ENCODE measurements at places on chromosomes 12 and 14. TPM values are rescaled to one million over a fixed set of nuclear protein-coding genes. Genes with fewer than 3 reads are reported as not detected.

DNA sequence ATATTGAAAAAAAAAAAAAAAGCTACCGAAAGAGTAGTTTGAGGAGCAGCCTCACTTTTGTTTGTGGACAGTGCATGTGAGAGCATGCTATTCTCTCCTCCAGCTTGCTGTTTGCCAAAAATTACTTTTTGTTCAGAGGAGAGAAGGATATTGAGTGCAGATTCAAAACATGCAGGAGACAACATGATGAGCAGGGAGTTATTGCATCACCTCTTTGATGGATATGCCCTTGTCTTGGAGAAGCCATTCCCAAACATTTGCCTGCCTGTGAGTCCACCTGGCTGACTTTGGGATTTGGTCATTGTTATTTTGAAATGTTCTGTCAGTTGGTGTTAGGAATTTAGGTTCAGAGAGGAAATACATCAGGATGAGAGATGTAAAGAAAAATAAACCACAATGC lies 2.4 kb downstream of the C12orf75 start:
- DNase-seq: no peak
- no peaks in the 10 kb centered on the region for H3K36me3 ChIP-seq
- H3K27ac ChIP-seq: no peak overlapping the region
- no peak overlapping the region for H3K4me3 ChIP-seq
- H3K27me3 ChIP-seq: no peaks in the 10 kb centered on the region

DNA sequence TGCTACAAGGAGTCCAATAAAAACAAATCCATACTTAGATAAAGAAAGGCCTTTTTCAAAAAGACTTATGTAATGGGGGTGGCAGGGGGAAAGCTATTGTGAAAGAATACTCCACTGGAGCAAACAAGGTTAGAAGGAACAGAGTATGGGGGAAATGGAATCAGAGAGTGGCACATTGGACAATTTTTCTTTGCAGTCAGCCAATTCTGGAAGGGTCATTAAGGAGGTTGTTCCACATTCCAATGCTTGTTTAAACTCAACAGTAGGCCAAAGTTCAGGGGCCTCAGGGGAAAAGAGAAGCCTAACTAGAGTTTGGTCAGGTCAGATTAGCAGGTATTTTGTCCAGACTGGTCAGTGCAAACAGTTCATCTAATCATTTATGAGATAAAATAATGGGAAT lies 105.2 kb upstream of the RESF1 start:
- H3K4me1 ChIP-seq: no peaks in the 10 kb centered on the region
- no peak overlapping the region for H3K27ac ChIP-seq
- H3K27me3 ChIP-seq: no peaks in the 10 kb centered on the region
- no peaks in the 10 kb centered on the region for H3K36me3 ChIP-seq
- DNase-seq: no peak
- no peak overlapping the region for H3K4me3 ChIP-seq

DNA sequence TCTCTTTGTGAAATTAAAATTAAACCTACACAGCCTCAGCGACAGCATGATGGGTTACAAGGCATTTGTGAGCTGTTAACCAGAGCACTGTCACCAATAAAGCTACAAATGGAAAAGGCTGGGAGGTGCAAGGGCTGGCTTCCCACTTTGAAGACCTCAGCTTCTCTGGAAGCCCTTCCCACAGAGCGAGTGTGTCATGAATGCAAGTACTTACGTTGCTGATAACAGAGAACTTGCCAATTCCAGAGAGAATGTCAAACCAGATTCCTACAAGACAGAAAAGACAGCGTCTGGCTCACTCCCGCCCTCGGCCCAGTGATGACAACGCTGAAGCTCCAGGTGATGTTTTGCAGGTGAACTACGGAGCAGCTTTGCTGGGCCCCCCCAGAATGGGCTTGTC lies 145.8 kb downstream of the NTF3 start:
- no peak for DNase-seq
- H3K4me3 ChIP-seq: no peak overlapping the region
- H3K27me3 ChIP-seq: no peaks in the 10 kb centered on the region
- H3K4me1 ChIP-seq: no peaks in the 10 kb centered on the region
- no peak overlapping the region for H3K27ac ChIP-seq

DNA sequence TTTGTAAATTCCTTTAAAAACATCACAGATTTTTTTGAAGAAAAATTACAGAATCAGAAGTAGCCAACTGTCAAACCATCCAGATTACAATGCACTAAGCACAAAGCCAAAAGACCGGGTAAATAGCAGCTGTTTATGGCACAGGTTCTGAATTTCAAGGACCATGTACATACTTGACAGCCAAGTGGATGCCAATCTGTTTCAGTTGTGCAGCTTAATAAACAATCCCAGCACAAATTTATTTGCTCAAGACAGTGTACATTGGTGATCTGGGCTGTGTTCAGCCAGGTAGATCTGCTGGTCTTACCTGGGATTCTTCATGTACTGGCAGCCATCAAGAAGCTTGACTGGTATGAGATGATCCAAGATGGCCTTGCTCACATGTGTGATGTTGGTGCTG lies 229.8 kb upstream of the FLRT2 start:
- H3K4me1 ChIP-seq: no peaks in the 10 kb centered on the region
- DNase-seq: no peak
- H3K36me3 ChIP-seq: no peaks in the 10 kb centered on the region

DNA sequence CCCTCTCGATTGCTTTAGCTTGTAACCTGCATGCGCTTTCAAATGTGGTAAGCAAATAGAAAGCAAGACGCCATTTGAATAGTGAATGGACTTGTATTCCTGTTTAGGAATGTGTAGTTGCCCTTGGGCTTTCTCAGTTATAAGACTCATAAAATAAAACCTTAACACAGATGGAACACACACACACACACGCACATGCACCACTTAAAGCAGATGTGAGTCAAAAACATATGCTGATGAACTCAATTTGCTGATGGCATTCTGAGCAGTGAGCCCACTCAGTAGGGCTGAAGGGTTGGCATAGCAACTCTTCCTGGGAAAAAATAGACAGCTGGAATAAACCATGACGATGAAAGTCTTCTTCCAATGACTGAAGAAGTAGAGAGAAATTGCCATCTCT lies 360.5 kb downstream of the APAF1 start:
- no peaks in the 10 kb centered on the region for H3K4me1 ChIP-seq
- H3K27ac ChIP-seq: no peak overlapping the region
- no peak for DNase-seq
- no peaks in the 10 kb centered on the region for H3K36me3 ChIP-seq

- no peak overlapping the region for H3K27ac ChIP-seq
- H3K4me1 ChIP-seq: peaks cover under 1% of the 10 kb centered on the region
- no peak for DNase-seq
- no peaks in the 10 kb centered on the region for H3K36me3 ChIP-seq
Measured at GRCh38 chr12:51059086-51059485, 11.0 kb downstream of the LETMD1 start.

- no peak overlapping the region for H3K4me3 ChIP-seq
- H3K27me3 ChIP-seq: no peaks in the 10 kb centered on the region
- H3K27ac ChIP-seq: no peak overlapping the region
- no peak for DNase-seq
- no peaks in the 10 kb centered on the region for H3K4me1 ChIP-seq
Measured at GRCh38 chr12:131551675-131552491, 159.0 kb upstream of the SFSWAP start.

DNA sequence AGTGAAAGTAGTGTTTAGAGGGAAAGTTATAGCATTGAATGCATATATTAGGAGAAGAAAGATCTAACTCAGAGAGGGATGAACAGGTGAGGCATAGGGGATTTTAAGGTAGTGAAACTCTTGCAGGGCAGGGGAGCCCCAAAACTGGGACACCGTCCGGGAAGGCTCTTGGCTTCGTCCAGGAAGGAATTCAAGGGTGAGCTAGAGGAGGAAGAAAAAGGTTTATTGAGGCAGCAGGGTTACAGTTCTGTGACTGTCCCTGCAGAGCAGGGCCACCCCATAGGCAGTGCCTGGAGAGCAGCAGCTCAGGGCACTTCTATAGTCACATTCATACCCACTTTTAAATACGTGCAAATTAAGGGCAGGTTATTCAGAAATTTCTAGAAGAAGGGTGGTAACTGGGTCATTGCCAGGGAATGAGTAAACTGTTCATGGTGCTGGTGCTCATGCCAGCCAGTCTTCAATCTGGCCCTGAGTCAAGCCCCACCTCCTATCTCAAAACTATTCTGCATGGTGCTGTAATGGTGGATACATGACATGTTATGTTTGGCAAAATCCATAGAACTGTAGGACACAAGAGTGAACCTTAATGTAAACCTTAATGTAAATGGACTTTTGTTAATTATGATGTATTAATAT lies 1.2 kb upstream of the OAS1 start:
- H3K27me3 ChIP-seq: no peaks in the 10 kb centered on the region
- peaks cover 16% of the 10 kb centered on the region for H3K4me1 ChIP-seq
- H3K36me3 ChIP-seq: no peaks in the 10 kb centered on the region
- peak overlapping the region; percentile 59 for H3K27ac ChIP-seq

- H3K4me3 ChIP-seq: no peak overlapping the region
- H3K4me1 ChIP-seq: no peaks in the 10 kb centered on the region
- no peak for DNase-seq
- no peaks in the 10 kb centered on the region for H3K27me3 ChIP-seq
Measured at GRCh38 chr12:9372202-9372601, 164.0 kb upstream of the PZP start.

DNA sequence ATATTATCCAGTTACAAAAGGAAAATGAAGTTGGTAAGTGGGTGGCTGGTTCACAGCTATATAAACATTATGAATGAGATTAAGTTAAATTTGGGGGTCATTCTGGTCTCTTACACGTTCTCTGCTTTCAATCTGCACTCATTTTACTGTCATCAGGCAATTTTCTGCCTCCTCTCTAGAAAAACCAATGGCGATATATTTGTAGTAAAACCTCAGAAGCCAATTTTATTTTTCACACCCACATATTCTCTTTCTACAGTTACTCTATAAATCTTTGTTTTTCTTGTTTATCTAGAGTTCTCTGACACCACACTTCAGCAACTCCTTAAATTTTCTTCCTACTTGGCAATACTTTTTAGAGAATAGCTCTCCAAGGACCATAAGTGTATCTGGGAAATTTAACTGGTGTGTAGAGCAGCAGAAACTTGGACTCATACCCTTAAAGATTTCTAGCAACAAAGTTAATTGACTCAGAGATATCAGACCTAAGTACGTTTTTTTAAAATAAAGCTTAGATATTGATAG lies 926.9 kb downstream of the TMTC2 start:
- no peak overlapping the region for H3K4me3 ChIP-seq
- no peak overlapping the region for H3K27ac ChIP-seq
- no peaks in the 10 kb centered on the region for H3K4me1 ChIP-seq
- no peaks in the 10 kb centered on the region for H3K36me3 ChIP-seq
- no peaks in the 10 kb centered on the region for H3K27me3 ChIP-seq

DNA sequence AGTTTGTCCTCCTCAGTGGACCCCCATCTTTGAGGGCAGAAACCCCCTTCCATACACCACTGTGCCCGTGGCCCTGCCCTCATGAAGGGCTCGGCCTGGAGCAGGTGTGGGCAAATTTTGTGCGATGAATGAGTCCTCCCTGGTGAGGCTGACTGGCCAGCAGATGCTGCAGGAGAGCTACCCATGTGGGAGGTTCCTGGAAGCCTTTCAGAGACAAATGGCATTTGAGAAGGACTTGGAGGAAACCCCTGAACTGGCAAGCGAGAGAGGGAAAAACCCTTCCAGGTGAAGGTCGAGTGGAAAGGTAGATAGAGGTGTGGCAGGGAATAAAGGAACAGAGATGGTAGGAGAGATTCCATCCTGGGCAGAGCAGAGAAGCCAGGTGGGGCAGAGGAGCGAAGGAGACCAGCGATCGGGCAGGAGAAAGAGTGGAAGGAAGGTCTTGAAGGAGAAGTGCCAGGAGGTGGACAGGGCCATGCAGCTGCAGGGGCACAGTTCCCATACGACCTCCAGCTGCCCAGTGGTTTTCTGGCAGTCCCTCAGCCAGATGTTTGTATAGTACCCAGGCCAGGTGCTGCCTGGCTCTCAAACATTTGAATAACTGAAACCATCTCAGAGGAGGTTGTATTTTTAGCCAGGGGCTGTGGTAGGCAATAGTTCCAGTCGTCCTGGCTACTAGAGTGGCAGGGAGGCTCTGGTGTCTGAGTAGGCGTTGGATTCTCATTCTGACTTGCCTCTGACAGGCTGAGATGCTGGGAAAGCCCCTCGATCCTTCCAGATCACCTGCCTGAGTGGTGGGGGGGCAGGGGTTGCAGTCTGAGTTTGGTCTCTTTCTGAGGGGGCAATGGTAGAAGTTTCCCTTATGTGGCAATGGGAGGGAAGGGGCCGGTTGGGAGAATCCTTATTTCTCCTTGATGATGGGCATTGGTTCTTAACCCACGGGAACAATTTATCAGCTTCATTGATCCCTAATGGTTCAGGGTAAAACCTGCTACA lies 40.1 kb downstream of the FBXL14 start:
- no peak for DNase-seq
- H3K27me3 ChIP-seq: no peaks in the 10 kb centered on the region
- no peaks in the 10 kb centered on the region for H3K4me1 ChIP-seq

DNA sequence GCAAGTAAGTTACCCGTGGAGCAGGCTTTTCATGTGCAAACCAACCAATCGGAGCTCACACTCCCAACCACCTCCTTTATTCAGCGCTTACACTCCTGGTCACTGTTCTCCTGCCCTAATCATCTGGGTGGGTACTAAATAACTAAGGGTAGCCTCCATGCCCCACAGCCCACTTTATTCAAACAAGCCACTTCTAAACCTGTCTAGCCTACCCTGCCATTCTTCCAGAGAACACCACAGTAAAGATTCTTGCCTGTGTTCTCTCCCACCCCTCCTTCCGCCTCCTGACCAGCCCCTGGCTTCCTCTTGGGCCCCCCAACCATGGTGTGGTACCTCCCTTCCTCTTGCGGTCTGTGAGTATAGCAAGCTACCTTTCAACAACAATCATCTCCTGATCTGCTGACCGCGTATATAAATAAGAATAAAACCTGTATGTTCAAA lies 581.9 kb downstream of the VRK1 start:
- no peak overlapping the region for H3K27ac ChIP-seq
- no peak overlapping the region for H3K4me3 ChIP-seq
- no peaks in the 10 kb centered on the region for H3K4me1 ChIP-seq
- H3K27me3 ChIP-seq: no peaks in the 10 kb centered on the region

DNA sequence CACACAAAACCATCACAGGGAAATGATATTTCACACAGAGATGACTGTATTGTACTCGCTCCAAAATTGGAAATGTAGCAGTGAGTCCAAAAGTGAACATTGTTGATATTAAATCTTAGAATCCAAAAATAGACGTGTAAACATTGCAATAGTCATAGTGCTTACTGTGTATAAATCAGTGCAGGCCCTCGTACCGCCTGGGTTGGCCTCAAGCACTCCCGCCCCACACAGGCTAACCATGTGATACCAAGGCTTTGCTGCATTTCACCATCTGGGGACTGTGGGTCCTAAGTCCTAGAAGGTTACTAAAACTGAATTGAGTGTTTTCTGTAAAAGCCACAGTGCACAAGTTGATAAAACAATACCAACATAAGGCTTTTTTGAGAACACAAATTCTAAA lies 107.3 kb downstream of the PPP2R5E start:
- H3K36me3 ChIP-seq: no peaks in the 10 kb centered on the region
- peak overlapping the region; percentile 74 for H3K27ac ChIP-seq
- peaks cover 39% of the 10 kb centered on the region for H3K4me1 ChIP-seq
- no peak overlapping the region for H3K4me3 ChIP-seq
- peak; percentile 83 for DNase-seq

GRCh38 chr12:19783547-19784444 lies 344.5 kb downstream of the AEBP2 start:
- H3K4me3 ChIP-seq: no peak overlapping the region
- H3K27me3 ChIP-seq: no peaks in the 10 kb centered on the region
- DNase-seq: no peak
- no peak overlapping the region for H3K27ac ChIP-seq
- H3K4me1 ChIP-seq: no peaks in the 10 kb centered on the region

IL31 gene
- total RNA-seq: not detected

ACOT4 gene
- 2.7 TPM for total RNA-seq

ENDOU gene
- total RNA-seq: 0.19 TPM

BICDL1 gene
- total RNA-seq: 1.5 TPM

EMP1 gene
- 10.0 TPM for total RNA-seq

KLRG1 gene
- total RNA-seq: 5.2 TPM

GZMH gene
- 5.1 TPM for total RNA-seq

SLC38A2 gene
- 128 TPM for total RNA-seq

STXBP6 gene
- 0.35 TPM for total RNA-seq

Measured in adrenal gland (tissue), 19 donors.